Fibroblast of pulmonary artery (primary cell): ENCODE measurements at places on chromosomes 7 and 10.
A peak's percentile ranks its signal among the peaks of the same experiment; 100 is the strongest.

- DNase-seq: no peak
Measured at GRCh38 chr7:159019111-159019510, 125.6 kb downstream of the VIPR2 start.

DNA sequence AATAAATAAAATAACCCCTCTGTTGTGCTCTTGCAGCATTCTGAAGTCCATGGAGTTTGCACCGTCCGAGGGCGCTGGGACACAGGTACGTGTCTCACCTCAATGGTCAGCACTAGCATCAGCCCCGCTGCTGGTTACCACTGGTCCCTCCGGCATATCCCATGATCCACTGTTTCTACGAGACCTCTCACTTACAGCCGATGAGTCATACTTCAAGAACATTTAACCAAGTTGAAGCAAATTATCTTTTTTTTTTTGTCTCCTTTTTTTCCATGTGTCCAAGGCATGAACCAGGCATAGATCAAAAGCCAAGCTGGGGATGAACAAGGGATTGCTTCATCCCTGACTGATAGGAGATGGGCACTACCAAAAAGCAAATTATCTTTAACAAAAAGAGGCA lies 92.9 kb upstream of the SH2B2 start:
- peak; percentile 11 for DNase-seq

DNA sequence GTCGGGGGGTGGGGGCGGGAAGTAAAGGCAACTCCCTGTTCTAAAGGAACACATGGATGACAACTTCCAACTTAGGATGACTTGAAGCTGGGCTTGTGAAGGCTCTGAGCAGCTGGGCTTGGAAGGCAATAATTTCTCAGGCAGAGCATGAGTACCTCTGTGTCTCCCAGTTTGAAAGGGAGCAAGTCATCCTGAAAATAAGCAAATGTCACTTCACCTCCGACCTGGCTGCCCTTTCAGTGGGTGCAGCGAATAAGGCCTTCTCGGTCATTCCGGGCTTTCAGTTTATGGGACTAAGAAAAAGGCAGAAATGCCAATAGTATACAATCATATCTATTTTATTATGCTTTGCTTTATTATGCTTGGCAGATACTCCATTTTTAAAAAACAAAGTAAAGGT lies 15.3 kb upstream of the ADAMTS14 start:
- DNase-seq: no peak

DNA sequence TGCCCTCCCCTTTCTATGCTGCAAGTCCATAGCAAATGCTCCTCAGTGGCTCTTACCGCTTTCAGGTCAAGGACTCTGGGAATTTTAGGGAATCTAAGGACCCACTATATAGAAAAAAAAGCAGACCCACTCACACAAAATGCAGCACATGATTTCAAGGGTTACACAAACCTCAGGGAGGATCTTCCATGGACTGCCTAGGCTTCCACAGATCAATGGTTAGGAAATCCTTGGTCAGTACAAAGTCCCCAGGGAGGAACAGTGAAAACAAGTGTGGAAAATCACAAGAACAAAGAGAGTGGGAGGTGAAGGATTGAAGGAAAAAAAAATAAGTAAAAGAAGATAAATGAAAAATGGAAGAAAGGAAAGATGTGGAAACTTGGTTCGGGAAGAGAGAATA lies 188.4 kb downstream of the AHR start:
- DNase-seq: no peak

- DNase-seq: no peak
Measured at GRCh38 chr10:1169186-1169885, 113.2 kb downstream of the WDR37 start.

DNA sequence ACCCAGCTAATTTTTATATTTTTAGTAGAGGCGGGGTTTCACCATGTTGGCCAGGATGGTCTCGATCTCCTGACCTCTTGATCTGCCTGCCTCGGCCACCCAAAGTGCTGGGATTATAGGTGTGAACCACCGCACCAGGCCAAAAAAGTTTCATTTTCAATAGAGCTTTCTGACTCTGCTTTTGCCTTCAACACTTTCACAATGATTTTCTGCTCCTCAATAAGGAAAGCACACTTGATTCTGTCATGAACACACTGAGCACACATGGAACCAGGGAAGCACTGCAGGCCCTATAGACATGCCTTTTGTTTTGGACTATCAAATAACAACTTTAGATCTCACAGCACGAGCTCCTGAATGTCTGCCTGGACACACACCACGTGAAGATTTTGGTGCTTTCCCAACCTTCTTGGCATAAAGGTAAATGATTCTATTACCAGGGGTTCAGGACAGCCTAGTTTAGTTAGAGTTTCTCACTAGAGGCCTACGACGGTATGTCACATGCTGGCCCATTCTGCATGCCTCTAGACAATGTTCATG lies 8.0 kb downstream of the RRP12 start:
- DNase-seq: no peak

- DNase-seq: no peak
Measured at GRCh38 chr10:89891006-89891535, 189.7 kb downstream of the KIF20B start.

DNA sequence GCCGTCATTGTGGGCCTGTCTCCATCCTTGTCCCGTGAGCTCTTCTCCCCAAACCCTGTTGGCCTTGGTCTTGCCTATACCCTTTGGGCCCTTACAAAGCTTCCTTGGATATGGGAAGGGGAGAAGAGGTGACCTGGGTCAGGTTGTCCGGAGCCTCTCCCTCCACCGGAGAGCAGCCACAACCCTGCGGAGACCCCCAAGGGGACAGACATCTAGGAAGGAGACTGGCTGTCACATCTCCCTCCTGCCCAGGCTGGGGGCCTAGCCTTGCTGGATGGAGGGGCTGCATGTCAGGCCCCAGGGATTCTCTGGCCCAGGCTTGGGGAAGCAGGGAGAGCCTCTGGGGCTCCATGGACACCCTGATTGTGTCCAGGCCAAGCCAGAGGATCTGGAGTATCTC lies 11.8 kb downstream of the NACAD start:
- DNase-seq: no peak

DNA sequence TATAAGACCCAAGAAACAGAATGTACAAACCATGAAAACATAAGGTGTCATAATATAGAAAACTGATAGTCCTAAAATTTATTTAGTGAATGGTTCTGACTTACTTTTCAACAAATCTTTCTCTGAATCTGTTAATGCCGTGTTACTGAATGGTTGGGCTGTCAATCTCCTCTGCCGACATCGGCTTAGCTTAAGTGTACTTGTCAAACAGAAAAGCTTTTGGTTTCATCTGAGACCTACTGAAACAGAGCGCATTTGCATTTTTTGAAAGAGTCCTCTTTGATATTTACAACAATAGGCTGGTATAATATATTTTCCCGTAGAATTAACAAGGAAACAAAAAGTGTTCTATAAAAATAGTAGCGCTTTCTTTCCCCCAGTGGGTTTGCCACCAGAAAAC lies 120.9 kb upstream of the ZNF804B start:
- no peak for DNase-seq

DNA sequence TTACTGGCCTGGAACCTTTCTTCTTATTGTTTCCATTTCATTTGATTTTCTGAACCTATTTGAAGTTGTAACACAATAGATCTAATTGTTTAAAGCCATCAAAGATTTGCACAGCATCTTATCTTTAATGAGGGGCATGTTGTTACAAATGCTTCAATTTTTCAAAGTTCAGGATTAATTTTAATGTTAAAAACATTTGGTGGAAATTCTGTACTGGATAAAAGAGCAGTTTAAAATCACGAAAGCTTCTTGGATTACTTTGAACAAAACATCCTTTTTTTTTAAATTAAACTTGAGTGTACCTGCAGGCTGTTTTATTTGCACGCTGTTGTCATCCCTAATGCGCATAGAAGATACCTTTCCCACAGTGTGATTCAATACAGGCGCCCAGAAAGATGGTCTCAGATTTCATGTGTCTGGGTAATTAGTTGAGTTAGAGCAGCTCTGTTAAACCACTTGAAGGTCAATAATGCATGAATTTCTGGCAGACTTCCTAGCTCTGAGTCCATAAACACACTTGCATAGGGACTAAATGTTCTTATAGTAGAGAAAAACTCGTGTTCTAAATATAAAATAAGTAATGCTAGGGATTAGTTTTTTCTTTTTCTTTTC lies 29.3 kb upstream of the DDX50 start:
- peak; percentile 56 for DNase-seq

DNA sequence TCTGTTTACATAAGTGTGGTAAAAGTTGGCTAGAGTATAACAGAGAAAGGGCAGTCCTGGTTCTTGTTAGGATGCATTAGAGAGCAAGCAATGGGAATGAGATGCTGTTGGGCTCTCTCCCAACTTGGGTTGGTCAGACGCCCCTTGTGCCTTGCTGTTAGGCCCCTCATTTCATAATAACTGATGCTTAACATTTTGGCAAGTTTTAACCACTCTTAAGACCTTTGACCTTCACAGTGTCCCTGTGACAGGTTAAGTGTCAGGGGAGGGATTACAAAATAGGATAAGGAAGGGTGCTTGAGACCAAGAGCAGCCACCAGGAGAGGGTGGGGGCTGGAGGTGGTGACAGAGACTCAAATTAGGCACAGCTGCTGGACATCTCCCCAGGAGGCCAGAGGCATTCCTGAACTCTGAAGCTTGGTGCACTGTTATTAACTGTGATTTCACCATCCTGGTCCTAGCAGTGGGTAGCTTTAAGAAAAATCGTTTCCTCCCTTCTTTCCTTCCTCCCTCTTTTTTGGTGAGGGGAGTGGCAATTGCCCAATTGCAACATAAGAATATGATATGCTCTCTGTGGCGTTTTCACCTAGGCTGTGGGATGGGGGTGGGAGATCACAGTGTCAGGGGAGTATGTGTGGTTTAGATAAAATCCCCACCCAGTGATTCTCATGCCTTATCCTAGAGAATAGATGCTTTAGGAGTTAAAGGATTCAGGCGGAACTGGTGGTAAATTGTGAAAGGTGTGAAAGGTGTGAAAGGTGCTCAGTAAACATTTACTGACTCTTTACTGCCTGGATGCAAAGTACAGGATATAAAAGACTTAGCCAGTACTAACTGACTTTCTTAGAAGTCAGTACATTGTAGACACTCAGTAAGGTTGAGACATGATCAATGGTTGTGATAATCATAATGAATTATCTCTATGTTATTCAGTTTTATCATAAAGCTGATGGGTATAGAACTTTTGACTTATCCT lies 270.5 kb downstream of the BICC1 start:
- peak; percentile 73 for DNase-seq

DNA sequence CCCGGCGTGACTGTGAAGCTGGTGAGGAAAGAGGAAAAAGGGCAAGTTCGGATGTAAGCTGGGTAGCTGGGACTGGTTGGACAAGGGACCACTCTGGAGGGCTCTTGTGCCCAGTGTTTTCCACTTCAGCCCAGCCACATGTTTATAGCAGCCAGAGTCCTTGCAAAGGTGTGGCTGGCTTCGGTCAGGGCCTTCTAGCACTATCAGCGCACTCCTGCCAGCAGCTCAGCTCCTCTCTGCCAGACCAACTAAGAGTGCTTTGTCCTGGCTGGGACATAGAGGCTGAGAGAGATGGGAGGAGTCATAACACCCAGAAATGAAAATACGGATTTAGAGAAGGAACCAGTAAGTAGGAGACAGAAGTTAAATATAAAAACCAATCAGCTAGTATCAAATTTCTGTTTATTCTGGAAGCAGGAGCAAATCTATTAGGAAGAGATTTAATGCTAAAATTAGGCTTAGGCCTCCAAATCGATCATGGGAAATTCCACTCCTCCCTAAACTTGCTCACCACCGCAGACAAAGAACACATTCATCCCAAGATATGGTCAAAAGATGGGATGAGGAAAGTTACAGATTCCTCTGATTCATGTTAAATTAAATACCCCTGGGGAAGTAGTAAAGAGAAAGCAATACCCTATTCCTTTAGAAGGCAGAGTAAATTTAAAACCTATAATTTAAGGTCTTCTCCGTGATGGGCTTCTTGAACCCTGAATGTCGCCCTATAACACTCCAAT lies 135.0 kb downstream of the RALA start:
- DNase-seq: no peak

- peak; percentile 17 for DNase-seq
Measured at GRCh38 chr10:94133239-94133638, 139.5 kb downstream of the PLCE1 start.

DNA sequence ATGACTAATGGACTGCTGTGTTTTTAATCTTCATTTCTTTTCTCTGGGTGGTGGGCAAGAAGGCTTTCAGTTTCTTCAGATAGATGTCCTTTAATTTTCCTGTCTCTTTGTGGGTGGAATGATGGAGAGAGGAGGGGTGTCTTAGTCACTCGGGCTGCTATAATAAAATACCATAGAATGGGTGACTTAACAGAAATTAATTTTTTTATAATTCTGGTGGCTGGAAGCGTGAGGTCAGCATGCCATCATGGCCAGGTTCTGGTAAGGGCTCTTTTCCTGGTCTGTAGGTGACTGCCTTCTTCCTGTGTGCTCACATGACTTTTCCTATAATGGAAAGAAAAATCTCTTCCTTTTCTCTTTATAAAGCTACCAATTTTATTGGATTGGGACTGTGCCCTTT lies 6.3 kb downstream of the RSBN1L start:
- DNase-seq: no peak

DNA sequence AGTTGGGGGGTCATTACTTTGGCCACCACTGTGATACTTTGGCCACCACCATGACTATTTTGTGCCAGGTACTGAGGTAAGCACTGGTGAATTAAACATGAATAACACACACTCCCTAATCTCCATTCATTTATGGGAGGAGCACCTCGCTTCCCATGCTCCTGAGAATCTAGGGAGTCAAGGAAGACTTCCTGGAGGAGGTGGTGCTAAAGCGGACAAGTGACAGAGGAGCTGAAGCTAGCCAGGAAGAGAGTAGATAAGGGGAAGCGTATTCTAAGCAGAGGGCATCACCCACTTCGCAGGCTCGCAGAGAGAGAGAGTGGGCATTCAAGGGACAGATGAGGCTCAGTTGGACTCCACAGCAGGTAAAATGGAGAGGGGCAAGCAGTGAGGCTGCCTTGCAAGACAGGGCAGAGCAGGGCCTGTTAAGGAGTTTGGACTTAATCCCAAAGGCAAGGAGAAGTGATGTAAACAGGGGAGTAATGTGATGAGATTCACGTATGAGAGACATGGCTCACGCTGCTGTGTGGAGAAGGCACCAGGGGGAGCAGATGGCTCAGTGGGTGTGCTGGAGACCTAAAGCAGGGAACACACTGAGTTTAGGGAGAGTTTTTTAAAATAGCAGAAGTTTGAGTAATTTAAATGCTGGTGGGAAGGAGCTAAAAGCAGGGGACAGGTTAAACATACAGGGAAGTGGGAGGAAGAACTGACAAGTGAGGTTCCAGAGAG lies 21.3 kb upstream of the TMEM248 start:
- DNase-seq: no peak

DNA sequence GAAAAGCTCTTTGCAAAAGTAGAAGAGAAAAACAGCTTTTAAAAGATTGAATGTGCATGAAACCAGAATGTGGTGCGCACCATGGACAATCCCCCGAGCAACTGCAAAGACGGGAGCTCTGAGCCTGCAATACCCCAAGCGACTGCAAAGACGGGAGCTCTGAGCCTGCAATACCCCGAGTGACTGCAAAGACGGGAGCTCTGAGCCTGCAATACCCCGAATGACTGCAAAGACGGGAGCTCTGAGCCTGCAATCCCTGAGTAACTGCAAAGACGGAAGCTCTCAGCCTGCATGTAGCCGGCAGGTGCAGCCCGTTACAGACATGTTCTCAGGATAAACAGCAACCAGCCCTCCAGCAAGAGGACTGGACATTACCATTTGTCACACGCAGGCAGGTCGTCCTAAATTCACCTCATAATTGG lies 6.2 kb downstream of the ZNF775 start:
- DNase-seq: no peak

- no peak for DNase-seq
Measured at GRCh38 chr7:101667920-101668319, 38.8 kb upstream of the MYL10 start.

- no peak for DNase-seq
Measured at GRCh38 chr10:132648851-132649528, 111.4 kb downstream of the INPP5A start.
